Left cardiac atrium (tissue), 4 donors: ENCODE measurements at places on chromosomes 3 and 15. TPM values are rescaled to one million over a fixed set of nuclear protein-coding genes. Genes with fewer than 3 reads are reported as not detected.
A peak's percentile ranks its signal among the peaks of the same experiment; 100 is the strongest.

The MYD88 gene
- total RNA-seq = 10.8 TPM

The CCR4 gene
- 0.24 TPM for total RNA-seq

The TRAT1 gene
- 0.50 TPM for total RNA-seq

The COL7A1 gene
- total RNA-seq = 5.5 TPM

The EPHB3 gene
- 1.7 TPM for total RNA-seq

The TAGLN3 gene
- total RNA-seq = not detected

GRCh38 chr3:98701071-98701675 lies 62.0 kb upstream of the ST3GAL6 start:
- no peak for DNase-seq

DNA sequence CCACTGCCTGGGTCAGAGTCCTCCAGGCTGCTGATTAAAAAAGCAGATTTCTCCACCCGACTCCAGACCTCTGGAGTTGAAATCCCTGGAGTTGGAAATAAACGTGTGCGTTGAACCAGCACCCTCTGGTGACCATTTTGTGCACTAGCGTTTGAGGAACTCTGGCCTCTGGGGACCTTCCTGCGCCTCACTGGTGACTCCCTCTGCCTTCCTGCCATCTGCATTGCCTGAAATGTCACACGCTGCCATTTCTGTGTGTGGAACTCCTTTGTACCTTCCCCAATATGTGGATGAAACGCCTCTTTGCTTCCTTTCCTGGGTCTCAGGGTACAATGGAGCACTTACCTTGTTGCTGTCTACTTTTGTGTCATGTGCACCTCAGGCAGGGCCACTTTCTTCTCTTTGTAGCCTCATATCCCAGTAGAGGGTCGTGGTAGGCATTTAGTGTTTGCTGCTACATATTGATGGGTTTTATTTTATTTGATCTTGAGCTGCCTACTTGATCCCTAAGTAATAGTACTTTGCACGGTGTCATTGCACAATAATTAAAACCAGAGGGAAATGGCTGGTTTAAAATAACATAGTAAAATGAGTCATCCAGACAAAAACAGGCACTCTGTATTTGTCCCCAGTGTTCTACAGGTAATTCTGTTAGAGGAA lies 56.8 kb downstream of the GPR171 start:
- peak; percentile 71 for DNase-seq

- DNase-seq = no peak
These were observed 380.3 kb upstream of the IL12A start for GRCh38 chr3:159608311-159608710.

- no peak for DNase-seq
These were observed 93.5 kb downstream of the FMN1 start for GRCh38 chr15:33101036-33101435.

- DNase-seq = no peak
These were observed 225.1 kb upstream of the LMCD1 start for GRCh38 chr3:8276506-8276905.

- DNase-seq = no peak
These were observed 132.7 kb downstream of the ADAMTS17 start for GRCh38 chr15:100208921-100209603.

DNA sequence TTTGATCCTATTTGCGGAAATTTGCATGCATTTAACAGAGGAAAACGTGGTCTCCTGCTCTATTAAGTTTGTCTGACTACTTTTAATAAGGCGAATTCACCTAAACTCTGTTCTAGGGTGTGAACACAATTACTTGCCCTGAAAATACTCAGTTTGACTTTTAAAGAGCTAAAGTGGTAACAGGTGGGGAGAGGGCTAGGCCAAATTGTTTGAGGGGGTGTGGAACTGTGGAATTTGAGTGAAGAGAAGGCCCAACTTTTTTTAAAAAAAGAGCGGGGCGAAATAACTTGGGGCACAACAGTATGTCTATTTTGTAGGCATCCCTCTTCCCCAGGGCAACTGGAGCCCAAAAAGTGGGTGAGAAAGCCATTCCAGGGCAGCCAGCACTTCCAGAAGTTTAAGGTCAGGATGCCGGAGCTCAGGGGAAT lies 580 bp upstream of the FXR1 start:
- DNase-seq = no peak

DNA sequence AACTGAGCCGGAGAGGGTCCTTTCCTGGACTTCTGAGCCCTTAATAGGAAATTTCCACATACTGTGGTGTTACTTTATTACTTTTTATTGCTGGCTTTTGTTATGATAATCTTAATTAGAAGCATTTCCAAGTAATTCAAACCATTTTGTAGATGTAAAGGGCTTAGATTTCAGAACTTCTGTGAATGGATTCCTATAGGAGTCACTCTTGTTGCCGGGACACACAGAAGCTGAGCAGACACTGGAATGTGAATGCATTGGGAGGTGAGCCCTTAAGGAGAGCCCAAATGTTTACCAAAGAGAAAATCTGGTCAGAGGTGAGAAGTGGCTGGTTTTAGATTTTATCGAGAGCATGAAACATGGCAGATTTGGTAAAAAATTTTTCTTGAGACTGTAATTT lies 87.4 kb downstream of the FNDC3B start:
- DNase-seq = no peak

GRCh38 chr3:25372167-25372566 lies 55.9 kb upstream of the RARB start:
- no peak for DNase-seq

- DNase-seq = no peak
These were observed 119.5 kb upstream of the CNTN6 start for GRCh38 chr3:973340-973739.

DNA sequence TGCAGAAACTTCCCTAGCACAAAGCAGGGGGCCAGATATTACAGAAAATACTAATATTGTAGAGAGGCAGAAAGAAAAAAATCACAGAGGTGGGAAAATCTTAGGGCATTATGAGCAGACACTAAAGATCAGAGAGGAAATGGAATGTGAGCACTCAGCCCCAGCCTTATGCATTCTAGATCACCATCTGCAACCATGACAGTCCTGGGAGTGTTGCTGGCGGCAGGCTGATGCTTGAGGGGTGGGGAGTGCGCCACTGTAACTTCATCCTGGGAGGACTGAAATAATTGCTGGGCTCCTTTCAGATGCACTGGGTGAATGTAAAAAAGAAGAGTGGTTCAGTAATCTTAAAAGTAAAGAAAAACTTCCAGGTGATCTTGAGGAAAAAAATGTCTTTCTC lies 427.6 kb upstream of the SEMA6D start:
- no peak for DNase-seq

- no peak for DNase-seq
These were observed 14.6 kb upstream of the PCCB start for GRCh38 chr3:136235545-136235944.

GRCh38 chr3:153171918-153172317 lies 9.9 kb downstream of the RAP2B start:
- DNase-seq = no peak

DNA sequence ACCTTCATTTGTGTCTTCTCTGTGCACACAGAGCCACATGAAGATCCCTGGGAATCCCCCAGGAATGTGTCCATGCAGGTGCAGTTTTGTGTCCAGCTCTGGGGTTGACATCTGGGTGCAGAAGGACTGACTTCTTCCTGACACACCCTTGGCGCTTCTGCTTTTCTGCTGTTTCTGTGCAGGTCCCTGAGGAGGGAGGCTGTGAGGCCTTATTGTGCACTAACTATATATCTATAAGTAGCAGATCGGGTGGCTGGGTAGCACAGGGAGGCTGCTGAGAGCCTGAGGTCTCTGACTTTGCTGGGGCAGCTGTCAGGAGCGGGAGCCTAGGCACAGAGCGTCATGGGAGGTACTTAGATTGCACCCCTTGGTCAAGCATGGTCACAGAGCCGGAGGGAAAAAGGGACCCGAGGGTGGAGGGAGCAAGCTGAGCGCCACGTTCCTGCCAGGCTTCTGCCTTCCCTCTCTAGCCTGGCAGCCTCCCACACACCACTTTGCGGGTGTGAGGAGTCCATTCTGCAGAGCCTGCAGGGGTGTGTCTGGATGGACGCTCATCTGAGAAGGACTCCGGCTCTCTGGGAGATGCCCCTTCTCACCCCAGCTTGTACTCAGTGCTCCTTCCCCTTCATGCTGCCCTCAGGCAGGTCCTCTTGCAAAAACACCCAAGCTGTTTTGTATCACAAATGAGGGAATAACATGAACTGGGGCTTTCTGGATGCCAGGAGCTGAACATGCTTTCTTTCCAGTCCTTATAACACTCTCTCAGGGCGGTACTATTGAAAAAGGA lies 23.9 kb downstream of the CCDC33 start:
- DNase-seq = no peak

DNA sequence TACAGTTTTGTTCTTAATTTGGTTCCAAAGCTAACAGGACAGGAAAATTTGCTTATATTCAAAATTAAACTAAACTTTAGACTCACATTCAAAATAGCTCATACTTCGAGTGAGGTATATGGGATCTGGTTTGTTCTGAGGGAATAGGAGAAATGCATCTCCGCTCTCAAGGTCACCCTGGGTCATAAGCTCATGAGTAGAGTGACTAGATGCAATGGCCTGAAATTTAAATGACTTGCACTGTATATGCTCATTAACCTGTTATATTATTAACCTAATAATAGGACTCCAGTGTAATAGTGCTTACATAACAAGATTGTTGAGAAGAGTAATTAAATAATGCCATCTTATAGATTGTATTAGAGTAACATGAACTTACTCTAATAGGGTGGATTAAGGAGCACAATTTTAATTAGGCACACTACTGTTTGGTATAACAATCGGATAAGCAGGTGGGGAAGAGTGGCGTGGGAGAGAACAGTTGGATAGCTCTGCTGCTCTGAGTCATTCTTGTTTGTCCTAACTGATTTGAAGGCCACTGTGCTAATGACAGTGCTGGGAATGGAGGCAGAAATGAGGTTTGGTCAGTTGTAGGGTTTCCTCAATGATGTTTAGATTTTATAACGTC lies 5.2 kb downstream of the NKTR start:
- no peak for DNase-seq

GRCh38 chr3:29334706-29335105 lies 53.8 kb downstream of the RBMS3 start:
- no peak for DNase-seq

GRCh38 chr3:14853271-14853951 lies 34.6 kb downstream of the FGD5 start:
- DNase-seq = no peak

DNA sequence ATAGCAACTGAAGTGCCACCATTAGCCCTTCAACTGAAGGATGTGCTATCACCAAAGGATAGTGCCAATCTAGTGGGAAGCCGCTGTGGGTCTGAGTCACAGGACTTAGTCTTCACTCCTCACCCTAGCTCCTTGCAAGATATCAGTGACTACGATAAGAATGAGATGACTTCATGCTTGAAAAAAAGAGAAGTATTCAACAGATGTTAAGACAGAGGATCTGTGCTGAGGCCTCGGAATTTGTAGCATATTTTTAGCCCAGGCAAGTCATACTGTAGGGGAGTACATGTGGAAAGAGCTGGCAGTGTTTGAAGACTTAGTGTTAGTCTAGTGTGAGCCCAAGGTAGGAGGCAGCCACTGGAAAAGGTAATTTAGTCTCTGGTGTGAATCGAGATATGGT lies 270.7 kb upstream of the LRTM1 start:
- no peak for DNase-seq

GRCh38 chr15:70023769-70024491 lies 73.8 kb downstream of the TLE3 start:
- DNase-seq = peak; percentile 40

- no peak for DNase-seq
These were observed 57.1 kb upstream of the TLE3 start for GRCh38 chr15:70154718-70155347.

GRCh38 chr3:40456279-40456939 lies 730 bp upstream of the RPL14 start:
- DNase-seq = no peak

DNA sequence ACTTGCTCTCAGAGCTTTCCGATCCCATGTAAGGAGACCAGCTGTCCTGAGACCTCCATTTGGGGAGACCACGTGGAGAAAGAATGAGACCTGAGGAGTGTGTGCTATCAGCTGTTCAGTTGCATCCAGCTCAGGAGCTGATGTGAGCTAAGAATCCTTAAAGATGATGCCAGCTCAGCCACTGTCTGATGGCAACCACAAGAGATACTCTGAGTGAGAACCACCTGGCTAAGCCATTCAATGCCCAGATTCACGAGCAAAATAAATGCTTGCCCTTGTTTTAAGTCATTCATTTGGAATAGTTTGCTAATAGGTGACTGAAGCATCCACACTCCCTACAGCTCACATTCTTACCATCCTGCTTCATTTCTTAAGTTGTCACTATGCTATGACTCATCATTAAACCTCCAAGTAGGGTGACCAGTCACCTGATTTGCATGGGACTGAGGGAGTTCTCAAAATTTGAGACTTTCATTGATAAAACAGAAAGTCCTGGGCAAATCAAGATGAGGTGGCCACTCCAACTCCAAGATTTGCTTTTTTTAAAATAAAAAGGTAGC lies 56.4 kb downstream of the SPTSSB start:
- DNase-seq = no peak

DNA sequence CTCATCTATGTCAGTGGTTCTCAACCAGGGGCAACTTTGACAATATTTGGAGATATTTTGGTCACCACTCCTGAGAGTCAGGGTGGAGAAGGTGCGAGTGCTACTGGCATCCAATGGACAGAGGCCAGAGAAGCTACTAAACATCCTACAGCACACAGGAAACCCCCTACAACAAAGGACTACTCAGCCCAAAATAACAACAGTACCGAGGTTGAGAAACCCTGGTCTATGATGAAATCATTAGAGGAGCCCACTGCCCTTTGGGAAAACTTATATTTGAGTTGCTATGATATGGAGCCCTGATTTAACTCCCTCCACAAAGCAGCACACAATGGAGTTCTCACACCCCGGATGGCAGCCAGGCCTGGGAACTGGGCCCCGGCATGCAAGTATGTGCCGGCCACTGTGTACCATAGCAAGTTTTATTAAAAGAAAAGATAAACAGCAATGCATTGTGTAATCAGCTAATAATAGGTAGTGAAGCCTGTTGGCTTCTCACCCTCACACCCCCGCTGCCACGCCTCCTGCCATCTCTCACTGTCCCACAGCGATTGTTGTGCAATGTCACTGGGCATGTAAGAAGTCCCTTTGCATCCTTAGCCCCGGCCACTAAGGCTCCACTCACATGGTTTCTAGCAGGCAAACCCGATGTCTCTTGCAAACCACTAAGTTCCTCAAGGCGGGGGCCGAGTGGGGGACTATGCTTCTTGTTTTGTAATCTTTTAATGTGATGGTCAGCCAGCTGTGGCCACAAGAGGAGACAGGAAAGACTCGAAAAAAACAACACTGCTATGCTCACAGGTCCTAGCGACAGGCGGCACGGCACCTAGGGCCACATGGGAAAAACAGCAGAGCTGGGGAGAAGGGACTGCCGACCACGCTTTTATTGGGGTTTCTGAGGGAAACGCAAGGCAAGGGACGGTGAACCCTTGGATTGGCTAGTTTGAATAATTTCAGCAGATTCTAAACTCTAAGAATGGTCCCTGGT lies 110.0 kb downstream of the AQP9 start:
- DNase-seq = peak; percentile 83

GRCh38 chr3:157931517-157931916 lies 174.7 kb downstream of the SHOX2 start:
- DNase-seq = no peak

- DNase-seq = no peak
These were observed 65.0 kb downstream of the TRIM69 start for GRCh38 chr15:44801364-44801763.

GRCh38 chr15:35907511-35907910 lies 361.5 kb upstream of the DPH6 start:
- no peak for DNase-seq
